AML-193 (cell line): ENCODE measurements at places on chromosomes 2 and 18.

DNA sequence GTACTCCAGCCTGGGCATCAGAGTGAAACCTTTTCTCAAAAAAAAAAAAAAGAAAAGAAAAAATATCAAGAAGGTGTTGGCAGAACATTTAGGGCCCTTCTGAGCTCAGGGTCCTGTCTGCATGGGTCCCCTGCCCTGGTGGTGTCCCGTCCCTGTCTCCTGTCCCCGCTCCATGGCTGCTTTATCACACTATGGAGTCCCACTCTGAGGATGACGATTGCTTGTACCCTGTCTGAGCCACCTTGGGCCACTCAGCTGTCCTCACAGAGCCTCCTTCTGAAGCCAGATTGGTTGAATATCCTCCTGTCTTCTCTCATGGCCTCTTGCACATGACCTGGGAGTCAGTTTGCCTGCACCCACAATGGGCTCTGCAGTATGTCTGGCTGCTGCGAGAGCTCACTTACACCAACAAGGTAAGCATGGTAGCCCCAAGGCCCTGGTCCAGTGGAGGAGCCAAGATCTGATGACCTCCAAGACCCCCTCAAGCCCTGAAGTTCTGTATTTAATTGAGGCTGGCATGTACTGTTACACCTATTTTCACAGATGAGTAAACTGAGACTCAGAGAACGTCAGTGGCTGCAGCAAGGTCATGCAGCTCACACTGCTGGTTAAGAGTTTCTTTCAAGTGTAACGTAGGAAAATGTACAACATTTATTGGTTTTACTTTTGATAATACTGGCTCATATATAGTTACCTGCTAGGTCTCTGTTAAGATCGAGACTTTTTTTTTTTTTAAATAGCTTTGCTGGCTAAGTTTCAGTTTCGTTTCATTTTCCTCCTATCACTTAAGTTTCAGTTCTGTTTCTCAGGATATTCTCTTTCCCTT lies 16.9 kb upstream of the ZCCHC2 start:
- DNase-seq = peak; percentile 39

DNA sequence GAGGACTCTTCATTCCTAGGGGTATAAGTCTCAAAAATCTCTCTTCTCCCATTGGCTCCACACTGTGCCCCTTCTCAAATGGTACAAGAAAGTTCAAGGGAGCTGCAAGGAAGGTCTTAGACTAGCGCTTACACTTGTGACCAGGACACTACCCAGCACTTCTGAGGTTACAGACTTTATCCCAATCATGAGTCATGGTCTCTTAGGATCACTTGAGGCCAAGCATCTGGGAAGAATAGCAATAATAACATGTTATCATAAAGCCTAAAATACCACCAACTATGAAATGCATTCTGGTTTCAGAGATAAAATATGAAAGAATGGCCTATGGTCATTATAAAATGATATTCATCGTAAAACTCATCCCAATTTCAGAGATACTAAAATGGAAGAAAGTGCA lies 309.9 kb upstream of the PKDCC start:
- no peak for DNase-seq

DNA sequence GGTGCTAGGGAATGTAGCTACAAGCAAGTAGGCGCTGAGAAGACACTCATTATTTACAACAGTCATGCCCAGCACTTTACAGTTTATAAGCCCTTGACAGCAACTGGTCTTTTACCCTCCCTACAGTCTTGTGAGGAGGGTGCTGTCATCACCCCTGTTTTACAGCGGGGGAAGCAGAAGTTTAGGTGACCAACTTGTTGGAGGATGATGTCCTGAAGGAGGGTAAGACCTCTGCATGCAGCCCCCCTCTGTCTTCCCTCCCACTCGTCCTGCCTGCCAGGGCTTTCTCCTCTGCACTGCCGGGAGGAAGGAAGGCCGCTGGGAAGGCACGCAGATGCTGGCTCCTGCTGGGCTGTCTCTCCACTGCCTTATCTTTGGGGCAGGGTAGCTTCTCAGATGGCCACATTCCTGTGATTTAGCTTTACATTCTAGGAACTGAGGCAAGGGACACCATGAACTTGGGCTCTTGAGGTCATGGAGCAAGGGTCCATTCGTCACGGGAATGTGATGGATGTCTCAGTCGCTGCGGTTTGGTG lies 972 bp downstream of the IL1R1 start:
- DNase-seq = no peak

DNA sequence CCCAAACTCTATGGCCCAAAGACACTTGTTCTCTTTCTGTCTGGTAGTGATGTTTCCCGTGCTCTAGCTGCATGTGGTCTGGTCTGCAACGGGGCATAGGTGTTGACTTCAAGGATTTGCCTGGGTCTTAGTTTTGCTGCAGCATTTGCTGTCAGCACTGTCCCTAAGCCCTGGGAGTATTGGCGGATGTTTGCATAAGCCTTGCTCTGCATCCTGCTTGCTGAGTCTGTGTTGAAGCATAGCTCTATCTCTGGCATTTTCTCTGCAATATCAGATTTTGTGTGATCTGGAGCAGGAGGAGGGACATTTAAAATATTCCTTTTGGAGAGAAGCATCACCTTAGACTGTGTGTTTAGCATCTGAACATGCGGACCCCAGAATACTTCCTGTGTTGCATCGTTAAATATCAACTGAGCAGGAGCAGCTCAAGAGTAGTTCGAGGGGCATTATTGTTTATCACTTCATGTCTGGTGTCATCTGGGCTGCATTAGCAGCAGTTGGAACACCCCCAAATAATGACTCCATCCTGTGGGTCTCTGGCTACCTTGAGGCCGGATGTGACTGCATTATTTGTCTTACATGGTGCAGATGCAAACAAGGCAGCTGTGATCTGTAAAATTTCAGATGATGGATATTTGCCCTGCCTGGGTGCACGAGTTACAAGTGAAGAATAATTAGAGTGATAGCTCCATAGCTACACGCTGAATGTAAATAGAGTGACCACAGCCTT lies 231.7 kb downstream of the TRIB2 start:
- DNase-seq = no peak

GRCh38 chr2:104788742-104789455 lies 65.0 kb upstream of the POU3F3 start:
- DNase-seq = no peak

GRCh38 chr2:10521356-10522169 lies 73.4 kb upstream of the ODC1 start:
- DNase-seq = no peak
